Bone marrow (tissue), 2 donors: ENCODE measurements at places on chromosomes 2 and 18.

DNA sequence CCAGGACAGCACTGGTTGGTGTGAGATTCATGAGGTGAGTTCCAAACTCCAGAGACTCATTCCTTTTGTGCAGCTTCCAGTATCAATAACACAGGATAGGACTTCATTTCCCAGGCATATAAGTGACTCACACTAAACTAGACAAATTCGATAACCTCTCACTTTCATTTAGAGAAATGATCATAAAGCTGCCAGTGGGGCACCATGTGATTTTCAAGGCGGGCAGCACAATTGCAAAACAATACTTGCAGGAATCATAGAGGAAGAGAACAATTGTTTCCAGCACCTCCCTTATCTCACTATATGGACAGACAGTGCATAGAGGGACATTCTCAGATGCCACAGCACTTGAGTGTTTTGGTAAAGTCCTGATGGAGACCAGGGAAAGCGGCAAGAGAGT lies 31.3 kb upstream of the DNAH7 start:
- DNase-seq = no peak

- no peak for DNase-seq
Measured at GRCh38 chr2:219752726-219753125, 125.3 kb downstream of the SLC4A3 start.

DNA sequence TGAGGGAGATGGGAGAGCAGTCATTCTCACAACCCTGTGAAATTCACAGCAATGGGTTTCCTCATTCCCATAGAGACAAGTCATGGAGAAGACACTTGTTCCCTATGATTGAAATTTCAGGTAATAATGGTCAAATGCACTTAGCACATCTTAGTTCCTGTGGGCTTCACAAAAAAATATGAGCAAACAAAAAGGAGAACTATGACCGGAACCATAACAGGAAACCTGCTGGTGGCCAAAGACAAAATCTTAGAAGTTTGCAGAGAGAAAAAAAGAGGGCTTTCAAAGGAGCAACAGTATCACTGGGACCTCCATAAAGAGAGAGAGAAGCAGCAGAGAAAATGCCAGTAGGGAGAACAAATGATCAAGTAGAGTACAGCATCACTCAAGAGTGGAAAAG lies 138.9 kb upstream of the APCDD1 start:
- DNase-seq = no peak

- no peak for DNase-seq
Measured at GRCh38 chr2:96866149-96866548, 3.7 kb downstream of the SEMA4C start.

- DNase-seq = no peak
Measured at GRCh38 chr2:164187121-164187520, 434.2 kb downstream of the GRB14 start.

GRCh38 chr2:64915510-64915900 lies 73.7 kb upstream of the SLC1A4 start:
- no peak for DNase-seq

- DNase-seq = no peak
Measured at GRCh38 chr2:231592636-231593145, at the start of gene TEX44. Gene TEX44 (plus strand): TSS chr2:231592864. CDS start chr2:231592952, 88 bp downstream.

DNA sequence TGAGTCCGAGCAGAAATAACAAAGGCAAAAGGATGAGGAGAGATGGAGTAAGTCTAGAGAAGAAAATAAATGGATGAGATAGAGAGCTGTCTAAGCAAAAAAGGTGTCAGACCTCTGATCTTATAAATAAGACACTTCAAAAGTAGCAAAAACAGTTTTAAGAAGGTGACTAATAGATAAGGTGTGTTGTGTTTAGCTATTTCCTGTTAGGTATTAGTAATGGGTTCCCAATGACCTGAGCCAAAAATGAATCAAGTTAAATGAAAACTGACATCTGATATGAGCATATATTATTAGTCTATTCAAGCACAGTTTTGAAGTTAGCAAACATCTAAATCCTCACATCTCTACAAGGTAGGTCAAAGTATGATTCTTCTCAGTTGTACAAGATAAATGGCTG lies 10.6 kb downstream of the SUPT7L start:
- DNase-seq = no peak

DNA sequence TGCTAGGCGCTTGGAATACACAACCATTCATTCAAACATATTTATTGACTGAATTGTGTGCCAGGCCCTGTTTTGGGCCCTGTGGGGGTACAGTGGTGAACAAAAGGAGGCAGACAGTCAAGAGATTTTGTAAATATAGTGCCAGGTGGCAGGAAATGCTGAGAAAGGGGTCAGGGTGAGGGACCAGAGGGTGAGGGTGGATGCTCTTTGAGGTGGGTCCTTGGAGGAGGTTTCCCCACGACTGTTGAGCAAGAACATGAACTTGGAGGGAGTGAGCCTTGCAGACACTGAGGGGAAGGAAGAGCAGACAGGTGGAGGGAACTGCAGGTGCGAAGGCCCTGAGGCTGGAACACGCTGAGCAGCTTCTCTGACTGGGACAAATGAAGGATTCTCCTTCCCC lies 40.7 kb downstream of the ODC1 start:
- no peak for DNase-seq

DNA sequence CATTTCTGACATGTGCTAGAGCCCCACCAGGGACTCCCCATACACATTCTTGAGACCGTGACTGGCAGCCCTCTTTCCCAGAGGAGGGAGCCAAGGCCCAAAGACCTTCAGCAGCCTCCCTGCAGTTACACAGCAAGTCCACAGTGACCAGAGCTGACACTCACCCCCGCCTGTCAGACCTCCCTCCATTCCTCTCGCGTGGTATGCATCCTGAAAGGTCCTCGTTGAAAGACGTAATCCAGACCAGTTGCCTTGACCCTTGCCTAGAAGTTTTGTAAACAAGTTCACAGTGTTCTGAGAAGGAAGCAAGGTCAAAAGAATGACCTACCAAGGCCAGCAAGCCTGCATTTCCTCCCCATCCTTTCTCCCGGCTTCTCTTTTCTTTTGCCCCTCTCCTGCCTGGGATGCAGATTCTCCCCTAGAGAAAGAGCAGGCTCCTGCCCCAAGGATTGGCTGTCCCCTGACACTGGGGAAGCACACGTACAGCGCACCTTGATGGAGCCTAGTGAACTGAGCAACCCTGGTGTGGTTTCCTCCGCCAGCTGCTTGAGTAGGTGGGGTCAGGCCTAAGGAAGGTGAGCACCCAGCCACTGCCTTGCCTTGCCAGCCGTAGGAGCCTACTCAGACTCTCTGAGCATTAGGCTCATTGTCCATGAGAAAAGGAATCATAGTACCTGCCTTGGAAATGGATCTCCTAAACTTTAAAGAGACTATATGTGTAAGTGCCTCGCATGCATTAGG lies 18.3 kb downstream of the TRIB2 start:
- no peak for DNase-seq

DNA sequence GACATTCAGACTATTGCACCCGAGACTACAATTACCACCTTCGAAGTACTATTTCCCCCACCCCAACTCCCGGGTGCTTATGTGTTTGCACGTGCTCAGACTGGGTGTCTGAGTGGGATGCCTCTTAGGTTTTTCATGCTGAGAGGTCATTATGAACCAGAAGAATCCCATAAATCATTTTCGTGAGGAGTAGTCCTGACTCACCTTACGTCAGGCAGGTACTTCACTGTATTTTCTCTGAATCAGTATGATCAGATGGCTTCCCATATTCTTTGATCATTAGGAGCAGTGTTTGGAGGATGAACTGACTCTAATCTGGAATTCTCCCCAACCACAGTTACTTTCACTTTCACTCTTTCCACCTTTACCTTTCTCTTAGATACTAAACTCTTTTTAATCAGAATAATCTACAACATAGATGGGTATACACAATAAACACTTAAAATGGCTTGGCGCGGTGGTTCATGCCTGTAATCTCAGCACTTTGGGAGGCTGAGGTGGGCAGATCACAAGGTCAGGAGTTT lies 38.4 kb upstream of the STAT4 start:
- DNase-seq = no peak
